ENCODE measurements at places on chromosomes 16 and 17. TPM values are rescaled to one million over a fixed set of nuclear protein-coding genes. Genes with fewer than 3 reads are reported as not detected.

Gene PPP1R1B
- 40.4 TPM for total RNA-seq

DNA sequence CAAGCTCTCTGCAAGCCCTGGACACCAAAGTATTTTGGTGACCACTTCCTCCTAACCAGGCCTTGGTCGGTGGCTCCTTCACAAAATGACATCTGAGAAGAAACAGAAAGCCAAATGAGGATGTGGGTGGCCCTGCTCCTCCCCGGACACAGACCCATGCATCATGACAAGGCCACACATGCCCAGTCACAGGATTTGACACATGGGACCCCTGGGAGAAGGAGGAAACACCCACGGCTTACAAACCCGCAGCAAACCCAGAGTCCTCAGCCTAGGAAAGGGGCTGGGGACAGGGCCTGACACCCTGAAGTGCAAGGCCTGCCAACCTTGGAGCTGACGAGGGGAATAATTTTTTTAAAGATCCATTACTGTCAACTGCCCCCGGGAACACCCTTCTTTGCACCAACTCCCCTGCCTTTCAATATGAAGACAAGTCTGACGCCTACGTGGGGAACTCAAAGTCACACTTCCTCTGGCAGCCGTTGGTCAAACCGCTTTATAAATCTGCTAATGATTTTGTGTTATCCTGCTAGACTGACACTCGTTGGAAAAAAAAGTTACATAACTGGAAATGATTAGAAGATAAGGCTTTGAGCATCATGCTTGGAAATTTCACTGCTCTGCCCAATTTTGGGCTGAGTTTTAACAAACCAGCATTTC lies 41.3 kb downstream of the GAS7 start:
- DNase-seq = no peak

GRCh38 chr17:79237448-79238053 lies 162.9 kb downstream of the ENGASE start:
- no peak for DNase-seq

- DNase-seq = no peak
Measured at GRCh38 chr17:43658900-43659299, 2.8 kb downstream of the MEOX1 start.

Measured in ureter (tissue), 1 donor.